ENCODE measurements at places on chromosomes 4 and X.

DNA sequence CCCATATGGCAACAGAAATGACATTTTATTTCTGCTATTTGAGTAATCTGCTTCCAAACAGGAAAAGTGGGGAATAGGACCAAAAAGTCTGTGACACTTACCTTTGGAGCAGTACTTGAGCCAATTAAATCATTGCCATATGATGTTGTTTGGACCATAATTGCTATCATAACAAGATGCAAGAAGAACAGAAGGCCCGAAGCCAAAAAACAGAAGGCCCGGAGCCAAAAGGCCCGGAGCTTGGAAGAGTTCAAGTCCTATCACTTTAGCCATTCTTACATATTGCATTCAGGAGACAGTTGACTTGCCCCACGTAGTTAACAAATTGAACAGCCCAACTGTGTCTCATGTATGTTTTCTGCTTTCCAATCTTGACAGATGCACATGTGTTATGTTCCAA lies 285.6 kb downstream of the ARHGAP24 start:
- no peak for DNase-seq

GRCh38 chr4:112230879-112231778 lies 458 bp upstream of the AP1AR start:
- DNase-seq, result peak; percentile 83

DNA sequence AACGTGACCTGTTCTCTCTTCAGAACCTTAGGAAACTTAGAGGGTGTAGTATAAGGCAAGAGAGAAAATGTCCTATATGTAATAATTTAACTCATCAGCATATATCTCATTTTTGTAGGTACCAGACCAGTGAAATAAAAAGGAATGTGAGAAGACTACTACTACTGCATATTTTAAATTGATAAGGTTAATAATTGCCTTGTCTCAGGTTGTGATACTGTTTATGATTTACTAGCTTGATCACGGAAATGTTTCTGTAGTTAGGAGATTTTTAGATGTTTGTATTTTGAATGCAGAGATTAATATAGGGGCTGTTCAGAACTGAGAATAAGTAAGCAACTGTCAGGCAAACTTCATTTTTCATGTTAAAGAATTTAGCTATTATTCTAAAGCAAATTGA lies 1563.4 kb downstream of the C4orf33 start:
- no peak for DNase-seq

DNA sequence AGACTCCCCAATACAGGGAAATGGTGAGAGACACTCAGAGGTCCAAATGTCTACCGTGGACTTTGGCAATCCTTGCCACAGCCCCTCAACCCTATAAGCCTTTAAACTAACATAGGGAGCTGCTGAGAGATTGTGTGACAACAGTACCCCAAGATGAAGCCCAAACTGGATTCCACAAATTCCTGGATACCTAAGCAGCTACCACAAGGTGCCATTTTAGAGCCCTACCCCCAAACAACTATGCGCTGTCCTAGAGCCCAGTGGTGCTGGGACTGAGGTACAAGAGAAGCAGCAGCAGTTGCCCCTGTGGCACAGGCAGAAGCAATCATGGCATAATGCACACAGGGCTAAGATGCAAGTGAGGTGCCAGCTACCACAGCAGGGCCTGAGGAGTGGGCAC lies 2.7 kb upstream of the TMPRSS11F start:
- DNase-seq, result no peak

- no peak for DNase-seq
These were observed 207.3 kb downstream of the SLC7A11 start for GRCh38 chr4:138034871-138035270.
